ENCODE measurements at places on chromosomes 2 and 18.

- DNase-seq: no peak
Observed at GRCh38 chr2:141711627-141712026, 419.2 kb downstream of the LRP1B start.

DNA sequence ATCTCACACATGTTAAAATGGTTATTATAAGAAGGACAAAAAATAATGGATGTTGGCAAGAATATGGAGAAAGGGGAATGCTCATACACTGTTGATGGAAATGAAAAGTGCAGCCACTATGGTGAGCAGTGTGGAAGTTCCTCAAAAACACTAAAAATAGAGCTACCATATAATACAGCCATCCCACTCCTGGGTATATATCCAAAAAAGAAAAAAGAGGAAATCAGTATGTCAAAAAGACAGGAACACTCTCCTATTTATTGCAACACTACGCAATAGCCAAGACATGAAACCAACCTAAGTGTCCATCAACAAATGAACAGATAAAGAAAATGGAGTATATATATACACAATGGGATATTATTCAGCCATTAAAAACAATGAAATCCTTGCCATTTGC, 642.6 kb downstream of the RNF144A start:
- DNase-seq: no peak

GRCh38 chr18:24128700-24129099, 10.2 kb upstream of the CABYR start:
- DNase-seq: no peak

GRCh38 chr18:68275616-68276015, 439.3 kb downstream of the TMX3 start:
- no peak for DNase-seq

GRCh38 chr2:133812826-133813617, 244.8 kb upstream of the NCKAP5 start:
- DNase-seq: no peak

Measured in ascending aorta (tissue), 2 donors.